GM20000 (cell line): ENCODE measurements at places on chromosomes 16 and 17.
A peak's percentile ranks its signal among the peaks of the same experiment; 100 is the strongest.

DNA sequence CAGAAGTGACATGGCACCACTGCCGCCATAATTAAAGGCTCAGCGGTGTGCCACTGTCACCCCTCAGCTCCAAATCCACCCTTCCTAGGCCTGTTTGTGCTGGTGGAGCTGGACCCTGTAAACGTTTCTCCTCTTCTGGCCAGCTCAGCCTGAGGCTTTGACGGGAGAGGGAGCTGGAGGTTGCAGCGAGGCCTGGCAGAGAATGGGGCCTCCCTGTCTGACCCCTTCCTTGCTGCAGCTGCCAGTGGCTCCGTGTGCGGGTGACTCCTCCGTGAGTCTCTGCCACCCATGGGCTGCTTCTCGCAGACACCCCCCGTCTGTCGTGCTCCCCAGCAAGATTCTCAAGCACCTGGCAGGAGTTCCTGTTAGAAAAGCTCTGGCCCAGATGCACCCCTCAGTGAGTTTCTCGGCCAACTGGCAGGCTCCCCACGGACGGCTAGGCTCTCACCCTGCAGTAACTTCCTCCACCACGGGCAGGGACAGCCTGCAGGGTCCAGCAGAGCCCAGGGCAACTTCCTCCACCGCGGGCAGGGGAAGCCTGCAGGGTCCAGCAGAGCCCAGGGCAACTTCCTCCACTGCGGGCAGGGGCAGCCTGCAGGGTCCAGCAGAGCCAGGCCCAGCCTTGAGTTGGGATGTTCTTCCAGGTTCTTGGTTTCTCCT is 4.7 kb upstream of the CHMP6 start:
- DNase-seq, result no peak

DNA sequence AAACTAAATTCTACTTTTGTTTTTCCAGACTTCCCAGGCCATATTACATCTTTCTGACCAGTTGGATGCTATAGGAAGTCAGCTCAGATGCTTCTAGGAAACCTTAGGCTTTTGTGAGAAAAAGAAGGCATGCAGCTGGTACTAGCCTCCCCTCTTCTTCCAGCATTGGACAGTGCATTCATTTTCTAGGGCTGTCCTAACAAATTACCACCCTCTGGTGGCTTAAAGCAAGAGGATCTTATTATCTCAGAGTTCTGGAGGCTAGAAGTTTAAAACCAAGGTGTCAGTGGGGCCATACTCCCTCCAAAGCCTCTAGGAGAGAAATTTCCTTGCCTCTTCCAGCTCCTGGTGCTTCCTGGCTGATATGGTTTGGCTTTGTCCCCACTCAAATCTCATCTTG is 467.8 kb downstream of the SLC39A11 start:
- no peak for DNase-seq

DNA sequence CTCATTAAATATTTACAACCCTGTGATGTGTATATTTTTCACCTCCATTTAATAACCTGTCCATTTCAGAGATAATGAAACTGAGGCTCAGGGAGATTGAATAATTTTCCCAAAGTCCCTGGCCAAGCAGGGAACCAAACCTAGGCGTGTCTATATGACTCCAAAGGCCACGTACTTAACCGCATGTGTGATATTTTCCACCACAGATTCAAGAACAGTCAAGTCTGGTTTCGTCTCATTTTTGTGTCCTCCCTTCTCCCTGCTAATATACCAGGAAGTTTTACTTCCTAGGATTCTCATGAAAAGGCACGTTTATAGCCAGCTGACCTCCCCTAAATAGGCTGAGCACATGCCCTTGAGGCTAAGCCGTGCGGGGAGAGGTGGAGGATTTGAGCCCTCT is 15.3 kb downstream of the WFIKKN2 start:
- DNase-seq, result no peak

DNA sequence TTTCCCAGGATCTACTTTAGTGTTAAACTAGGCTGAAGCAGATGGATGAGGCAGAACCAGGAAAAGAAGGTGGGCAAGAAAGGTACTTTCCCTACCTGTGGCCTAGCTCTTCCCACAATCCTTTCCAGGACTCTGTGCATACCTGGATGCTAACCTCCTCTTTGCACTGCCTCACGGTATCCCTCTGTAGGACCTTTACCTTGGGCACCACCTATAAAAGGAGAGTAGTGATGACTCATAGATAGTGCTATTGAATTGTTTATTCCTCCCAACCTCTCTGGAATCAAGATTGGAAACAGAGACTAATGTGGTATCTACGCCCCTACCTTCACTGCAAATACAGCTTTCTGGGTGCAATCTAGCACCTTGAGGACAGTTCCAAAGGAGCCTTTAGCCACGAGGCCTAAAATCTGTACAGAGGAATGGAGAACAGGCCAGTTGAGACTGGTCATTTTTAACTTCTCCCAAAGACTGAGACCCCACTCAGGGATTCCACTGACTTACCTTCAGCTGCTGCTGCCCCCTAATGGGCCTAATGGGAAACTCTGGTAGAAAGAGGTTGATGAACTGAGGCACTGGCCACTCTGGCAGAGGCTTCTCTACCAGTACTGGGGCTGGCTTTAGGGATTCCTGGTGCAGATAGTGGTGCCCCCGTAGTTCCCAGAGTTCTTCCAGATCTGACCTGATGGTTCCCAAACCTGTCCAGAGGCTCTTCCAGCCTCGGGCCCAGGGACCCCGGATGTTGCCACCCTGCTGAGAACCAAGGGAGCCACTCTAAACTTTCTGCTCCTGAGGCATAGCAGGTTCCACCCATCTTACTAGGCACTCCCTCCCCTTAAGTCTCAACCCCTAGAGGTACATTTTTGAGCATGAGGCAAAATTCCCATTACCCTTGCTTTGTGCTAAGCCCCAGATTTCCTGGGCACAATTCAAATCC is 781 bp downstream of the RSKR start:
- peak; percentile 53 for DNase-seq

DNA sequence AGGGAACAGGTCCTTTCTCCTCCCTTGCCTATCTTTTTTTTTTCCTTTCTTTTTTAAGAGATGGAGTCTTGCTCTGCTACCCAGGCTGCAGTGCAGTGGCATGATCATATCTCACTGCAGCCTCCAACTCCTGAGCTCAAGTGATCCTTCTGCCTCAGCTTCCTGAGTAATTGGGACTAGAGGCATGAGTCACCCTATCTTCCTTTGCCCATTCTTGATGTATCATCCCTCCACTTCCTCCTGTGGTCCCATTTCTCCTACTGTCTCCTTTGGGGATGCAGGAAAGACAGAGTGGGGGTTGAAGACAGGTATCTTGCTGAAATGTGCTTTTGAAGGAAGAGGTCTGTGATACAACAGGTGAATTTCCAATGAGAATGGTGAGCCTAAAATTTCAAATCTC is 5.5 kb downstream of the MYO19 start:
- DNase-seq, result no peak

GRCh38 chr17:76500074-76500746 is 1.0 kb downstream of the RHBDF2 start:
- no peak for DNase-seq

DNA sequence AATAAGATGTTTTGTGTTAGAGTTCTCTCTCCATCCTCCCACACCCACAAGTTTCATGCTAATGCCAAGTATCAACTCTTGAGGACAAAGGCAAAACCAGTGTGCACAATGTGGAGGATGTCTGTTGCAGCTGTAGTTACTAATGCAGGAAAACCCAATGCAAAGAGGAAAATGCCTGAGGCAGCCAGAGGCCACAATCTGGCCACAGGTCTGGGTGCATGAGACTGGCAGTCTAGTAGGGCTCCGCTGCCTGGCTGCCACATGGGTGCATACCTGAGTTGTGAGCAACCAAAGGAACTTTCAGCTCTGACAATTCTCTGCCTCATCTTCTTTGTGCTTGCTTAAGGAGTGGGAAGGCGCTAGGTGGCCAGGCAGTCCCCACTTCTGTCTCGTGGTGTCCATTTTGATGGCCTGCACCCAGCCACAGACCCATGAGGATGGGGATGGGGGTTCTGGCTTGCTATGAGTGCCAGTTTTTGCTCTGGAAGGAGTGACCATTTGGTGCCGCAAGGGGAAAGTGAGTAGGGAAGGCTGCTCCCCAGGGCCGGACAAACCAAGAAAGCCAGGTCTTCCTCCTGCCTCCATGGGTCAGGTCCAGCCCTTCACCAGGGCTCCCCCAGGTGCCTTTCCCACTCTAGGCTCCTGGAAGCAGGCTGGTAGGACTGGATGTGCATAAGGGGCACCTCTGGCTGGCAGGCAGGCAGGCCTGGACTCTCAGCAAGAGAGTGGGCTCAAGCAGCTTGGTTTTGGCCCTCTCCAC is 4.2 kb upstream of the GFOD2 start:
- DNase-seq, result no peak

- DNase-seq, result peak; percentile 84
Measured at GRCh38 chr17:83174362-83175118, 95.1 kb downstream of the METRNL start.

- no peak for DNase-seq
Measured at GRCh38 chr16:68605746-68606145, 39.4 kb upstream of the CDH3 start.

DNA sequence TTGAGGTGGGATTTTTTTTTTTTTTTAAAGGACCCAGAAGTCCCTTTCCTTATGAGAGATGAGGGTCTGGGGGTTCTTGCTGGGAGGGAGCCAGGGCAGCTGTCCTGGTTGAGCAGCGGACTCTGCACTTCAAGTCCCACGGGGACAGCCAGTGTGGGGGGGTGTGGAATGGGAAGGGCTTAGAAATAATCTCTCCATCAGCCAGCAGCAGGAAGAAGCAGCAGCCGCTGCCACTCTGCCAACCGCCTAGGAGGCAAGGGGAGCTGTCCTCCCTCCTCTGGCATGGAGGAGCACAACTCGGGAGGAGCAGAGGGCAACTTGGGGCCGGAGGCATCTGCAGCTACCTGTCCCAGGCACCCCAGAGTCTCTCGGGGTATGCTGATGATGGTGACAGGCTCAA is at the start of gene KCNG4:
KCNG4 (minus strand) TSS at position 104 of the 400 bp plus-strand sequence. CDS start 2,527 bp downstream, outside the sequence.
- DNase-seq, result no peak

DNA sequence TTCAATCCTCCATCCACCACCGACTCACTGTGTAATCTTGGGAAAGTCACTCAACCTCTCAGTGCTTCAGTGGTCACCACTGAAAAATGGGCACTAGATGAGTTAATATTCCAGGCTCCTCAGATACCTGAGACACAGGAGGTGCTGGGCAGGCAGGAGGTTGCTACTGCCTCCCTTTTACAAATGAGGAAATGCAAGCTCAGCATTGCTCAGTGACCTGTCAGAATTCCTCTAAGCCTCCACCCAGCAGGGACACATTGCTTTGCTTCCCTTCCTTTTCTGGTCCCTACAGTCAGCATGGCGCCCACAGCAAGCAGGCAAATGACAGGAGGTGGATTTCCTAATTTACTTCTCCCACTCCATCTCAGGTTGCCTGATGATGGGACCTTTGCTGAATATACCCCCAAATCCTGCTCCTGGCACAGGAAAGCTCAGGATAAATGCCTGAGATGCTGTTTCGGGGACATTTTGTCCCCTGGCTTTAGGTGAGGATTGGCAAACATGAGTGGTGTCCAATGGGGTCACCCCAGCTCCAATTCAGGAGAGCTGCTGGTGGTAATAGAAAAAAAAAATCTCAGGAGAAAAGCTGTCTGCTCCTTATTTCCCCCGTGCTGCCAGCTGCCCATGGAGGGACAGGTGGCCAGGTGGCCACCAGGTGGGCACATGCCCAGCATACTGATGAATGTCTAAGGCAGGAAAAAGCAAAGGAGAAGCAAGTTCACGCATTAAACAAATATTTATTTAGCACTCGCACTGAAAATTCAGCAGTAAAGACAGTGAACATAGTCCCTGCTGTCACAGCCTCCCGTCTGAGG is 5.0 kb upstream of the KRT13 start:
- no peak for DNase-seq

- no peak for DNase-seq
Measured at GRCh38 chr17:32307658-32308057, 34.3 kb downstream of the C17orf75 start.

DNA sequence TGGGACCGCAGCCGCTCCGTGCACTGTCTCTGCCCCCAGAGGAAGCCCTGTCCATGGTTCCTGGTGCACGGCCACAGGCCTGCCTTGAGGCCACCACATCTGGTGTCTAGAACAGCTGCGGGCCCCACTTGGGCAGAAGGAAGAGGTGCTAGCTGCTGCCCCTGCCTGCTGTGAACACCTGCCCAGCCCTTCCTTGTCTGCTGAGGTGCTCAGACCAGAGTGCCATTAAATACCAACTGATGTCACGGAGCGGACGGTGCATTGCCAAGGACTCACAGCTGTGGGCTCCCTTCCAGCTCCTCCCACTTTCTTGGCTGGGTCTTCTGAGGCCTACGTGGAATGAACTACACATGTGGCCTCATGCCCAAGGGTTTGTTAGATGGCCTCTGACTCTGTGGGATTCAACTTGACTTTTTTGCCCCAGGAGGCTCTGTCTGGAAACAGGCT is 146.1 kb downstream of the RAB11FIP4 start:
- DNase-seq, result no peak

DNA sequence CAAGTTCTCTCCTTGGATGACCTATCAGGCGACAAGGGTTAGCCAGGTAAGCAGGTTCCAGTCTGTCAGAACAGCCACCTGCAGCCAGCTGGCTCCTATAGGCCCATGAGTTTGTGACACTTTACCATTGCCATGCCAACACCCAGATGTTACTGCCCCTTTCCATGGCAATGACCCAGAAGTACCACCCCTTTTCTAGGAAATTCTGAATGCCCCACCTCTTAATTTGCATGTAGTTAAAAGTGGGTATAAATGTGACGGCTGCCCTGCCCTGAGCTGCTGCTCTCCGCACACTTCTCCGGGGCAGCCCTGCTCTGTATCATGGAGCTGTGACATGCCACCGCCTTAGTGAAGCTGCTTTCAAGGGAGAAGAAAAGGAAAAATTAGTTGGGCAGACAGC is 10.0 kb upstream of the SECTM1 start:
- no peak for DNase-seq

GRCh38 chr17:27105636-27106035 is 188.3 kb upstream of the WSB1 start:
- no peak for DNase-seq

- no peak for DNase-seq
Measured at GRCh38 chr17:65558311-65558682, 3.2 kb downstream of the AXIN2 start.

- no peak for DNase-seq
Measured at GRCh38 chr16:15873301-15873700, 15.1 kb downstream of the CEP20 start.

GRCh38 chr16:72891291-72892227 is 156.4 kb downstream of the ZFHX3 start:
- DNase-seq, result no peak

DNA sequence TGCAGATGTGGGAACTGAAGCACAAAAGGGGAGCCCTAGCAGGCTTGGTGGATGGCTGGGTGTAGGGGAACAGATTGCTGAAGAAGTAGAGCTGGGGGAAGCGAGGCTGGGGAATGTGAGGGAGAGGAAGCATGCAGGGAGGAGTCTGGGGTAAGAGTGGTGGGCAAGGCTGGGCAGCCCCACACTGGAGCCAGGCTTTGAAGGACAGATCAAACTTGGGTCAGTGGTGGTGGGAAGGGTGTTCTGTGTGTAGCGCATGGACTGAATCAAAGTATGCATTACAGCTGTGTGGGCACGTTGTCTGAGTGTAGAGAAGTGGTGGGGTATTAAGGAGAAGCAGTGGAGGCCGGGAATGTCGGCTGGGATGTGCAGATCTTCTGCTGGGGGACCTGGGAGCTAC is 116.0 kb downstream of the CYLD start:
- DNase-seq, result no peak

- DNase-seq, result no peak
Measured at GRCh38 chr16:88378401-88378800, 4.4 kb upstream of the ZNF469 start.
